ENCODE measurements at places on chromosomes 3 and 15.

- DNase-seq = no peak
Measured at GRCh38 chr3:156483961-156484787, 70.7 kb downstream of the SSR3 start.

- no peak for DNase-seq
Measured at GRCh38 chr3:23796518-23796917, 9.2 kb upstream of the UBE2E1 start.

GRCh38 chr15:93848490-93848889, 382.9 kb upstream of the MCTP2 start:
- DNase-seq = no peak

- DNase-seq = no peak
Measured at GRCh38 chr3:183287301-183287971, 34.4 kb downstream of the B3GNT5 start.

DNA sequence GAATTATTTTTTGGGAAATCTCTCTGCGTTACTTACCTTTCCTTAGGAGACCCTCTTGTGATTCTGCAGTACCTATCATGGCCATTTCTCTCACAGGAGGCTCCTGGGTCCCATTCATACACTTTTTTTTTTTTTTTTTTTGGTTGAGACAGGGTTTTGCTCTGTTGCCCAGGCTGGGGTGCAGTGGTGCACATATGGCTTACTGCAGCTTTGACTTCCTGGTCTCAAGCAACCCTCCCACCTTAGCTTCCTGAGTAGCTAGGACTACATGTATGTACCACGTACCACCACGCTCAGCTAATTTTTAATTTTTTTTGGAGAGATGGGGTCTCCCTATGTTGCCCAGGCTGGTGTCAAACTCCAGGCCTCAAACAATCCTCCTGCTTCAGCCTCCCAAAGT, 36.1 kb downstream of the TRAK1 start:
- no peak for DNase-seq

All from AG08396 (cell line).